Bronchial epithelial cell (primary cell): ENCODE measurements at places on chromosomes 7 and 10.

- peak; percentile 47 for DNase-seq
These were observed 19.9 kb upstream of the LMOD2 start for GRCh38 chr7:123635551-123636359.

DNA sequence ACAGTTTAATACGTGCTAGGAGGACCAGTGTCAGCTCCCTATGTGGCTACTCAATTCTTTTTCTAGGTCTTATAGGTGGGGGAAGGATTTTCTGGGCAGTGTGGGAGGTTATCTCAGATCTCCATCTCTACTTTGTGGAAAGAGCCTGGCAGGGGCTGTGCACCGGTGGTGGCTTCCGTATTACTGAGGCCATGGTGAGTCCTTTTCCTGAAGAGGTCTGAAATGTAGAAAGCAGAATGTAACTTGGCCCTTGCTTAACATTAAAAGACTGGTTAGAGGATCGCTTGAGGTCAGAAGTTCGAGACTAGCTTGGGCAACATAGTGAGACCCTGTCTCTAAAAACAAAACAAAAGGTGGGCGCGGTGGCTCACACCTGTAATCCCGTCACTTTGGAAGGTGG is 2.7 kb upstream of the TPST1 start:
- no peak for DNase-seq

GRCh38 chr10:11152801-11153200 is 135.1 kb downstream of the CELF2 start:
- DNase-seq = no peak

DNA sequence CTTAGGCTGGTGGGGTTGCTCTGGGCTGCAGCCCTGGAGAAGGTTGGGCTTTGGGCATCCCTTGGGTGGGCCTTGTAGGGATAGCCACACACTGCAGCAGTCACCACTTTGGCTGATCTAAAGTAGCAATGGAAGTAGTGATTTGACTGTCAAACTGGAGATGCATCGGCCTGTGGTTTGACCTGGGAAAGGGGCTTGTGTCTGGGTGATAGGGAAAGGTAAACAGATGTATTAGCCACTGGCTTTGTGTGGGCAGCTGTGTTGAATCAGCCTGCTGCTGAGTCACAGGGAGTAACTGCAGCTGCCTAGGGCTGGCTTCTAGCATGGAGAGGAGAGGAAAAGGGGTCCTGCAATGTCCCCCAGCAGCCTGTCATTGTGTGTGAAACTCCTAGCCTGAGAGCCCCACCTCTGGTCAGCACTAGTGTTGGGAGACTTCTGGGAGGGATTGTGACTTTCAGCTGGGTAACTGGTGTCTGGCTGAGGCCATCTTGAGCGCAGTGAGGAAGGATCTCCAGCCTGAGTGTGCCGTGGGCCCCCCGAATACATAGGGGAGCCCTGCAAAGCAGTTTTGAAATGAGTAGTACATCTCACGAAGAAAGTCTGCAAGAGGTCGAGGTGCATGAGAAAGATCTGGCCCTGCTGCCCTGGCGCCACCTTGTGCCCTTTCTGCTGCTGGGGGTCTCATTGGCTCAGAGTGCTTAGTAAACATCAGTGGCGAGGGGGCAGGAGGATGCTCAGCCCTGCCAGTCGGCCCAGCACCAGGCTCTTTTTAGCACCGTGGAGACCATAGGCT is 117.3 kb downstream of the FANK1 start:
- peak; percentile 91 for DNase-seq

DNA sequence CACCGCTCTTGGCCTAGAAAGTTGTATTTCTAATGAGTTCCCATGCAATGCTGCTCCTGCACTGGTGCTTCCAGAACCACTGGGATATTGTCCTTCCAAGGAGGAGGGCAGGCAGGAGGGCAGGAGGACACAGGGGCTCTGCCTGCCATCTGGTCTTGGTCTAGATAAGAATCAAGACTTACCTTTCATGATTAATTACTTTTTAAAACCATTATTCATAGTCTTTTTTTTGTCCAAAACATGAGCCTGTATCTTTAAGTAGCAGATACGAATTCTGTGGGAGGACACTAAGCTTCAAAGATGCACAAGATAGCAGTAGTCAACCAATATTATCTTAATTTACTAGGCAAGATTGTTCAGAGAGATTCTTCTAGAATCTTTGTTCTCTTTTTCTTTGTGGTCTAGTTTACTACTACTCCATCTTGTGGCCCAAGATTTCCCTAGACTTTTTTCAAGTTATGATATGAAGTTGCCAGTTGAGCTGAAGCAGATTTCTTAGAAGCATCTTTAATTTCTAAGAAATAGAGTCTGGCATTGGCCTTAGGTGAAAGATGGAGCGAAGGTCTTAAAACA is 57.6 kb downstream of the RBM33 start:
- no peak for DNase-seq

DNA sequence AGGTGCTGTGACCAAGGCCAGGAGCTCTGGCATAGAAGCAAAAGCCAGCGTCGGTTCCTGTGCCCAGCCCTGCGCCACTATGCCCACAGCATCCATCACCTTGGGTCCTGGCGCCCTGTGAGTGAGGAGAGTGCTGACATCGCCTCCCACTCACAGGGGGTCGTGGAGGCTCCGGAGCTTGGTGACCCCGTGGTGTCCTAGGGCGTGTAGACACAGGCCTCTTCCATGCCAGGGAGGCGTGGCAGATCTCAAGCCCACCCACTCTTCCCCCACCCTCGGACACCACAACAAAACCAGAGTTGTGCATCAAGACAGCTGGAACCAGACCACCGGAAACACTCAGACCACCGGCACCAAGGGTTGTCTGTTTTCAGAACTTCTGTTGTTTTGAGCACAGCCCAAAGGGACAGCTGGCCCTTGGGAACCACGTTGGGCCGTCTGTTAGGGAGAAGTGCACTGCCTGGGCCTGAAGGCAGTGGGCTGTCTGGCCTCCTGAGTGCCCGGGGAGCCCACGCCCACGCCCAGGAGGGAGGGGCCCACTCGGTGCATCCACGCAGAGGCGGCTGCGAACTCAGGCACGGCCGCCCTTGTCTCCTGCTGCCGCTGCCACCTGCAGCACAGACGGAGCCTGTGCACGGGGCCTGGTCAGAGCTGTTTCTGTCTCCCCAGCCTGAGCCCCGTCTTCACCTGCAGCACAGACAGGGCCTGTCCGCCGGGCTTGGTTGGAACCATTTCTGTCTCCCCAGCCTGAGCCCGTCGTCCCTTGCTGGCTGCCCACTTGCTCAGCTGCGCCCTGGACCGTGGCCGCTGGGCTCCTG is 106.3 kb downstream of the INPP5A start:
- DNase-seq = no peak
